ENCODE measurements at places on chromosomes 6 and 20.
A peak's percentile ranks its signal among the peaks of the same experiment; 100 is the strongest.

DNA sequence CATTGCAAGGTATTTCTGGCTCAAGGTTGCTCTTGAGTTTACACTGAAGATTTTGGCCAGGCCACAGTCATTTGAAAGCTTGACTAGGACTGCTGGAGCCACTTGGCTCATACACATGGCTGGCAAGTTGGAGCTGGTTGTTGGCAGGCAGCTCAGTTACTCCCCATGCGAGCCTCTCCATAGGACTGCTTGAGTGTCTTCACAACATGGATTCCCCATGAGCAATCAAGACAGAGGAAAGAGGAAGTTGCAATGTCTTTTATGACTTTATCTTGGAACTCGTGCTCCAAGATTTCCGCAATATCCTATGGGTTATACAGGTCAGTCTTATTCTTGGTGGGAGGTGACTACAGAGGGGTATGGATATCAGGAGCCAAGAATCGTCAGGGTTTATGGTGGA lies 1.4 kb upstream of the MANBAL start:
- H3K27me3 ChIP-seq: no peaks in the 10 kb centered on the region
- peaks cover 17% of the 10 kb centered on the region for H3K4me1 ChIP-seq
- no peak for DNase-seq

DNA sequence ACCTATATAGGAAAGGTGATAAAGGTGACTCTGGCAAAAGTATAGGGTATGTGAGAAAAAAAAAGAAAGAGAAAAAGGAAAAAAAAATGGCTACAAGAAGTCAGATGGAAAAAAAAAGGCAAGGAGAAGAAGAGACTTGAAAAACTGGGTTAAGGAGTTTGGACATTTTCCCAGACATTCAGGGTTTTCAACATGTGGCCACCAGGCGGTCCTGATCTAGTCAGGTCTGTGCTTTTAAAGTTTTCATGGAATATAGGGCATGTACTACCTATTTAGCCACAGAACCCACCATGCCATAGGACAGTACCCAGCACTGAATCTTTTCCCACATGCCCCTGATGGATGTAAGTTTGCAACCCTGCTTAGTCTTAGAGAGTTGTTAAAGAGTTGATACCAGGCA lies 433.7 kb downstream of the MAFB start:
- H3K4me3 ChIP-seq: no peak overlapping the region
- H3K4me1 ChIP-seq: no peaks in the 10 kb centered on the region

- H3K27me3 ChIP-seq: no peaks in the 10 kb centered on the region
- H3K4me1 ChIP-seq: peaks cover 32% of the 10 kb centered on the region
- no peak overlapping the region for H3K4me3 ChIP-seq
- H3K36me3 ChIP-seq: no peaks in the 10 kb centered on the region
- H3K27ac ChIP-seq: no peak overlapping the region
- no peak for DNase-seq
These were observed 218.5 kb downstream of the TMEM242 start for GRCh38 chr6:157104803-157105202.

DNA sequence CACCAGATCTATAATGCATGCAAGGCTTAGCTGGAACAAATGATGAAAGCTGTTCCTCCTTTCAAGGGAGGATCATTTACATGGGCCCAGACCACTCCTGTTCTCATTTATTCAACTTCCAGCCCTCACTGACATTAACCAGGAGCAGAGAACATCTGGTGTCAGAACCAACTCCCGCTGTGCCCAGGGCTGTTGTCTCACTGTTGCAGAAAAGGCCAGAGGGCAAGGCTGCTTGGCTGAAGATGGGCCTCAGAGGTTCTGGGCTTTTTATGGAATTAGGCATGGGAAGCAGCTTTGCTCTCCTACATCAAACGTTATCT lies 164.2 kb downstream of the GMPR start:
- no peaks in the 10 kb centered on the region for H3K36me3 ChIP-seq
- no peaks in the 10 kb centered on the region for H3K4me1 ChIP-seq

DNA sequence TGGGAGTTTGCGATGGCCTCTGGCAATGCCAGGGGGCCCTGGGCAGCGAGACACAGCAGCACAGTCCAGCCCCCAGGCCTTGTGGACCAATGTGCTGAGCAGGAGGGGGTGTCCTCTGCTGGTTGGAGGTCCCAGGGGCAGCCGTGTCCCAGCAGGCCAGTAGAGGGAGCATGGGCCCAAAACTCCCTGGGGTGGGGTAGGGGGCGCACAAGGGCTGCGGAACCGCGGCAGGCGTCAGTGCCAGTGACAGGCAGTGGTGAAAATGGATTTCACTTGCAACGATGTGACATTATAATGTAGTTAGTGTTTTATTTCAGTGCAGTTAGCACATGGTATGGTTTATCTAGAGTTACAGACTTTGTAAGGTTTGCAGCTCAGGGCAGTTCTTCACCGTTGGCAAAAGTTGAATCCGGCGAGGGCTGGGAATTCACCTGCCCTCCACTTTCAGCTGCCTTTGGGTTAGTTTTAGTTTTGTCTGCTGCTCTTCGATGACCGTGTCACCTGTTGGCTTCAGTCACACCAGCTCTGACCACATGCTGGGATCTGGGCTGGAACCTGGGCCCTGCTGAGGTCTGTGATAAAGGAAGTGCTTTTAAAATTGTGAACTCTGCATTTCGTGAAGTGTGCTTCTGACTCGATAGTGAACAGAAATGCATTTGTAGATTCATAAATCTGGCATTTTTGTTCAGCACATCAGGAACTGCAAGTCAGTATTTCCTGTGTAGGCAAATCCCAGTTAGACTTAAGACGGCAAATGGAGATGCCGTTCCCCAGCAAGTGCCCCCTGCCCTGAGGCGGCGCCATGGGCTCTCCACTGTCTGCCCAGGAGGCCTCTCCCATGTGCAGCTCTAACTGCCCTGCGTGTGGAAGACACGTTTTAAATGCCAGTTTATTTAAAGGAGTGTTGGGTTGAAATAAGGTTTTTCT lies 46.8 kb downstream of the PYGB start:
- no peak for DNase-seq
- no peaks in the 10 kb centered on the region for H3K27me3 ChIP-seq
- H3K4me3 ChIP-seq: no peak overlapping the region
- H3K36me3 ChIP-seq: peaks cover 56% of the 10 kb centered on the region

GRCh38 chr6:32937230-32937633 lies 3.6 kb downstream of the HLA-DMB start:
- DNase-seq: no peak
- H3K4me3 ChIP-seq: no peak overlapping the region
- H3K27me3 ChIP-seq: peaks cover 37% of the 10 kb centered on the region

GRCh38 chr6:158242071-158242606 lies 70.1 kb upstream of the TULP4 start:
- no peak for DNase-seq
- peak overlapping the region; percentile 51 for H3K27ac ChIP-seq
- H3K36me3 ChIP-seq: peaks cover 2% of the 10 kb centered on the region
- H3K27me3 ChIP-seq: no peaks in the 10 kb centered on the region

- no peak overlapping the region for H3K27ac ChIP-seq
- H3K36me3 ChIP-seq: no peaks in the 10 kb centered on the region
- peaks cover under 1% of the 10 kb centered on the region for H3K4me1 ChIP-seq
- no peak for DNase-seq
- H3K4me3 ChIP-seq: no peak overlapping the region
These were observed 24.2 kb downstream of the KLHL31 start for GRCh38 chr6:53641348-53641747.

DNA sequence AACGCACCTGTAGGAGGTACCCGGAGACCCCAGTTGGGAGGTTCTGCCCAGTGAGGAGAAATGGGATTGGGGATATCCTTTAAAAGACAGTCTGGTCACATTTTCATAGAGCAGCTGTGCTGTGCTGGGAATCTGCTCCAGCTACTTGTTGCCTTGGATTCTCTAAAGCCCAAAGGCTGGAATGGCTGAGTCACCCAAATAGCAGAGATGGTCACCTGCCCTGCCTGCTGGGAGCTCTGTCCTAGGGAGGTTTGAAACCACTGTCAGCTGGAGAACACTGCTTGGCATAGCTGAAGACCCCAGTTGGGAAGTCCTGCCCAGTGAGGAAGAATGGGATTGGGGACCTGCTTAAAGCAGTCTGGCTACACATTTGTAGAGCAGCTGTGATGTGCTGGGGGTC lies 34.8 kb upstream of the TFB1M start:
- H3K27ac ChIP-seq: no peak overlapping the region
- H3K36me3 ChIP-seq: no peaks in the 10 kb centered on the region
- no peaks in the 10 kb centered on the region for H3K27me3 ChIP-seq

DNA sequence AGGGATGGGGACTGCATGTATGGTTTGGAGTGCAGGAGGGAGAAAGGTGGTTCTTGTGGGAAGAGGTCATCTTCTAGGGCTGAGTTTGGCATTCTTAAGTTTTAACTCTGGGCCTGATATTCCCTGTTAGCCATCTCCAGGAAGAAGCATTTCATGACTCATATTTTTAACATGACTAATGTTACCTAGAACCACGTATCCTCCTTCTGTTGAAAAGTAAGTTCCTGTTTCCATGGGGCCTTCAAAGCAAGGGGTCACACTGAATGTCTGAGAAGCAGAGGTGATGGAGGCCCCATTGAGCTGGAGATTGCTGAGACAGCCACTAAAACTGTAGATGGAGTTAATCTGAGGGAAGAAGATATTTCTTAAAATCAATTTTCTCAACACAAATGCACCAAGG lies 30.2 kb downstream of the FAM229B start:
- DNase-seq: no peak
- H3K27ac ChIP-seq: no peak overlapping the region
- H3K27me3 ChIP-seq: no peaks in the 10 kb centered on the region

- H3K27ac ChIP-seq: no peak overlapping the region
- H3K36me3 ChIP-seq: no peaks in the 10 kb centered on the region
- no peak overlapping the region for H3K4me3 ChIP-seq
- peaks cover 17% of the 10 kb centered on the region for H3K4me1 ChIP-seq
- H3K27me3 ChIP-seq: no peaks in the 10 kb centered on the region
These were observed 8.0 kb downstream of the IL20RA start for GRCh38 chr6:137036566-137037300.

DNA sequence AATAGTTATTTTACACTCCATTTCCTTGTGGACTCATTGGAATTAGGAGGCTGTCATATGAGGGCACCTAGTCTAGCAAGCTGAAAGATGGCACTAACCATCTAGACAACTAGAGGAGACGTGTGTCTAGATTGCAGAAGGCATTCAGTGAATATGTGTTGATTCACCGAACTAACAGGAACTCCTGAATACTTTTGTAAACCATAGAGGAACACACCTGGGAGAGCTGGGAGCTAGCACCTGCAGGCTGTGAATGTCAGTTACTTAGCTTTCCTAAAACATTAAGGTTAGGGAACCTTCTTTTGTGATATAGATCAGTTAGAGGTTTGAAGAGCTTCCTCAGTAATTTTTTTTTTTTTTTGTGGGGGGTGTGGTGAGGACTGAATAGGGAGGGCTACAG lies 7.7 kb downstream of the OPN5 start:
- peak overlapping the region; percentile 86 for H3K27ac ChIP-seq
- H3K27me3 ChIP-seq: no peaks in the 10 kb centered on the region
- DNase-seq: peak; percentile 15
- no peak overlapping the region for H3K4me3 ChIP-seq
- H3K4me1 ChIP-seq: peaks cover 22% of the 10 kb centered on the region

DNA sequence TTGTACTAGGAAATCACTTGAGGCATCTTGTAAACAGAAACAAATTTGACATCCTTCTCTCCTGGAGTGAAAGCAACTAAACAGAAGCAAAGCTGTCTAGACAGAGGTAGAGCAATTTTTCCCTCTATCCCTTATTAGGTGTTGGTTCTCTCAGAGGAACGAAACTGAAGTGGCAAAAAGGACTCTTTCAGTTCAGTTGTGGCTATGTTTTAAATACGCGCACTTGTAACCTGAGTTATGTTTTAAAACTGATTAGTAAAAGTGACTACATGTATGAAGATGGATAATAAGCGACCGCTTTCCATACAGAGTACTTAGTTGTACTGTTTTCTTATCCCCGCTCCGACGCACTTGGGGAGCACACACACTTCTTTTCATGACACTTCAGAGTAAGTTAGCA lies 551.0 kb downstream of the PHF3 start:
- H3K4me1 ChIP-seq: no peaks in the 10 kb centered on the region
- H3K27ac ChIP-seq: no peak overlapping the region
- no peaks in the 10 kb centered on the region for H3K27me3 ChIP-seq
- no peak for DNase-seq
- no peaks in the 10 kb centered on the region for H3K36me3 ChIP-seq
- no peak overlapping the region for H3K4me3 ChIP-seq

DNA sequence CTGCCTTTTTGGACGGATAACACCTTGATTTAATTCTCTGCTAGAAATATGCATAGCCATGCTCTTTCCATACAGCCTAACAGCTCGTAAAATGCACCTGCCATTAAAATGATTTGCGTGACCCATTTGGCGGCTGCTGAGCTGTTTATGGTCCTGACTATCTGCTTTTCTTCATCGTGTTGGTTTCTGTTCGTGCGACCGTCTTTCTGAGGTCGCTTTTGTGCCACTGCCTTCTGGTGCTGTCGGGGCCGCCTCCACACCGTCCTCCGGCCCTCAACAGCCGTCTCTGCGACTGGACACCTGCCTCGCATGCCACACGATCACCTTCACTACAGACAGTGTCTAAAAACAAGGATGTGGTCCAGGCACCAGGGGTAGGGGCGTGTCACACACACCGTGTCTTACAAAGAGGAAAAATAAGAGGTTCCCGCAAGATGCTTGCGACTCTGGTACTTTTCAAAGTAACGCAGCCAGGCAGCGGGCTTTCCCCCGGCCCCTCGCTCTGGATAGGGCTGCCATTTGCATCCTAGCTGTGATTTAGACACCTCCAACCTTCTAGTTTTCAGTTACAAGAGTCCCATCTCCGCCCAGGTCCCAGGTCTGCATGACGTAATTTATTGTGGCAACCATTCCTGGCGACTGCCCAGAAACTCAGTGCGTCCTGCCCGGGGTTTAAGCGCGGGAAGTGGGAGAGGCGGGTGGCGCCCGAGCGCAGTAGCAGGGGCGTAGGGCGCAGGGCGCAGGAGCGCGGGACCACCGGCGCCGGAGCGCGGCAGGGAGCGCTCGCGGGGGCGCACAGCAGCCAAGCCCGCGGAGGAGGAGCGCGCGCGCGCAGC lies at the start of gene STMND1:
Gene STMND1 (plus strand): TSS at position 629 of the 836 bp plus-strand sequence. CDS start 208 bp downstream, outside the sequence.
- peaks cover 28% of the 10 kb centered on the region for H3K27me3 ChIP-seq
- no peak within 1 kb of the TSS for H3K27ac ChIP-seq
- no peaks in the 10 kb centered on the region for H3K36me3 ChIP-seq
- H3K4me1 ChIP-seq: peaks cover 3% of the 10 kb centered on the region

GRCh38 chr6:160987265-160987664 lies 4.3 kb upstream of the MAP3K4 start:
- H3K27me3 ChIP-seq: no peaks in the 10 kb centered on the region
- no peak for DNase-seq
- no peak overlapping the region for H3K4me3 ChIP-seq
- H3K27ac ChIP-seq: no peak overlapping the region

DNA sequence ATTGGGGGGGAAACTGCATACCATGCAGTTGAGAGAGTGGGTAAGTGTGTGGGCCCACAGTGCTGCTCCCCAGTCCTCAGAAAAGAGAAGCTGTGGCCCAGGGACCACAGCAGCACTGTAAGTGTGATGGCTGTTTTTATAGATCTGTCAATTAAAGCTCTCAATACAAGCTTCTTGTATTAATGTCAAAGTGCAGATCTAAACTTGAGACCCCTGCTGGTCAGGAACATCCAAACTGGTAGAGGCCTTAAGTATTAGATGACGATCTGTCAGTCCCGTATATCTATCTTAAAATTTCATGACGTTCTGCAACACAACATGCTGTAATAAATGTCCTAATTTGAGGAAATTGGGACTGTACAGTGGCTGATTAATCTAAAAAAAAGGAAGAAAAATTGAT lies 74.8 kb downstream of the TULP4 start:
- no peaks in the 10 kb centered on the region for H3K27me3 ChIP-seq
- H3K4me3 ChIP-seq: no peak overlapping the region
- peaks cover 8% of the 10 kb centered on the region for H3K4me1 ChIP-seq
- DNase-seq: no peak
- H3K27ac ChIP-seq: no peak overlapping the region

- no peak for DNase-seq
- H3K4me3 ChIP-seq: no peak overlapping the region
- H3K4me1 ChIP-seq: peaks cover 46% of the 10 kb centered on the region
- no peaks in the 10 kb centered on the region for H3K36me3 ChIP-seq
These were observed 64.2 kb upstream of the CCN6 start for GRCh38 chr6:111989743-111990142.

Data from keratinocyte (primary cell).